GM13977 (cell line): ENCODE measurements at places on chromosomes 4 and X.
A peak's percentile ranks its signal among the peaks of the same experiment; 100 is the strongest.

GRCh38 chr4:187972135-187972534 is 23.4 kb upstream of the ZFP42 start:
- DNase-seq, result no peak

- DNase-seq, result peak; percentile 4
Observed at GRCh38 chr4:13483136-13483767, 888 bp downstream of the RAB28 start.

DNA sequence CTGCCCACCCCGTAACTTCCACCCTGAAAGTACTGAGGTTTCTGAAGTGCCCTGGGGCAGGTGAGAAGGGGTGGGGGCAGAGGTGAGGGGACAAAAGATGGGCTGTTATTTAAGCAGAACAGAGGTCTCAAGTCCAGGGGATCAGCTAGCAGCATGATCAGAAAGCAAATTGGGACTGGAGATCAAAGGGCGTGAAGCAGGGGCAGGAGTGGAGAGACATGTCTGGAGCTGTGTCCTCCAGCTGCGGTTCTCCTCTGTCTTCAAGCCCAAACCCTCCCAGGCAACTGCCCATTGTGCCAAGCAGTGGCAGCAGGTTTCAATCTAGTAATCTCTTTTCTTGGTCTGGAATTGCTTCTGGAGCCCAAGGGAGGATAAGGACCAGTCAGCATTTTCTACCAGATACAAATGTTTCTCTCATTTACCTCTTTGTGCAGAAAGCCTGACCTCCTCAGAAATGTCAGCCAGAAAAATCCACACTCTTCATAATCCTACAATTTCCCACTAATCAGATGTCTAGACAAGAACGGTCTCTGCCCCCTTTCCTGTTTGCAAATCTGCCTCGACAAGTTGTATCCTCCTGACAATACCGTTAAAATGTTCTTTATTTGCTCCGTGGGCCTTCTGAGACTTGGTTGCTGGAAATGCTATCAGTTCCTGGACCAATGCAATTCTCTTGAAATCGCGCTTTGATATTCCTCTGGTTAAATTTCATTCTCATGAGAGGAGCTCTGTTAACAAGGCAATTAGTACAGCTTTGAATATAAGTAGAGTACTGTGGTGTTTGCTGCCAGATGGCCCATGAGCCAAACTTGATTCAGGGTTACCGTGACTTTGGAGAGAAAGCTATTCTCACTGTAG is 23.2 kb upstream of the RASL11B start:
- DNase-seq, result no peak

DNA sequence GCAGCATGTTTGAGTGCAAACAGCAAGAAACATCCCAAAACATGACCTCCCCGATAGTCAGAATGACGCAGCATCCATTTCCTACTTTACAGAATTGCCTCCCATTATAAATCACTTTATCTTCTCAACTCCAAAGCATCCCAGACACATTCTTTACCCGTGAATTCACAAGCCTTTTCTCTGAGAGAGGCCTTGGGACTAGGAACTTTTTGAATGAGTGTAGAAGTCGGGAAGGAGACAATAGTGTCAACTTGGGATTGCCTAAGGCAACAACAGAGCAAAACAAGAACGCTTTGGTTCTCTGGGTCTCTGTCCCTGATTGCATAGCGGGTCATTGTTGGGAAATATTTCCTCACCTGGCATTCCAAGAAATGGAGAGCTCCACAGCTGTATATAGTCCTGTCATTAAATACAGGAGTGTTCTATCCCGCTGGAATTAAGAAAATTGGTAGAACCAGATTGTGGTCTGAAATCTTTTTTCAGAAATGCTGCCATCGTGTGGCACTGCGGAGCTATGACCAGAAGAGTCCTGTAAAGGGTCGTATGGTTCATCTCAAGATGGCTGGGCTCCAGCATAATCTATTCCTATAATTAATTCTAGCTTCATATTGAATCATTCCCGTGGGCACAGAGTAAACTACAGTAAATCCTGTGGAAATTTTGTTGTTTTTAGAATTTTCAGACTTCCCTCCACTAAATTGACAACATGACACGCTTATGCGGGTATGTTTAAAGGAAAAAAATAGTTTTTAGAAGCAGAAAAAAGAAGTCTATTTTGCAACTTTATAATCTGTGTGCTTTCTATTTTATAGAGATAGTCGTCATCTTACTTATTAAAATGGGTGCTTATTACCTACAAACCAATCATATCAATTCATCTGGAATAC is 2.0 kb upstream of the SPP1 start:
- DNase-seq, result peak; percentile 30

DNA sequence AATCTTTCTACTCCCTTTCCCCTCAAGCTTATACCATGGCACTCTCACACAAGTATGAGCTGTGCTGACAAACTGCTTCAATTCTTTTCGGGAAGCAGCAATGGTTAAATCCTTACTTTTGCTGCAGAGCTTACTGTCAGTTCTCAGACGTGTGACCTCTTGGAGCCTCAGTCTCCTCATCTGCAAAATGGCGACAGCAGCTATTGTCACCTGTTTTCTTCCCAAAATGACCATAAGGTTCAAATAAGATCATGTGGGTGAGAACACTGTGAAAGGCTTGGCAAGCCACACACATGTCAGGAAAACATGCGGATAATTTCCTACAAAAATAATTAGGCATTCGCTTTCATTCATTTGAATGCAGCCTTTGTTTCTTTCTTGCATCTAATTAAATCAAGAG is 36.8 kb upstream of the IRF2 start:
- no peak for DNase-seq

DNA sequence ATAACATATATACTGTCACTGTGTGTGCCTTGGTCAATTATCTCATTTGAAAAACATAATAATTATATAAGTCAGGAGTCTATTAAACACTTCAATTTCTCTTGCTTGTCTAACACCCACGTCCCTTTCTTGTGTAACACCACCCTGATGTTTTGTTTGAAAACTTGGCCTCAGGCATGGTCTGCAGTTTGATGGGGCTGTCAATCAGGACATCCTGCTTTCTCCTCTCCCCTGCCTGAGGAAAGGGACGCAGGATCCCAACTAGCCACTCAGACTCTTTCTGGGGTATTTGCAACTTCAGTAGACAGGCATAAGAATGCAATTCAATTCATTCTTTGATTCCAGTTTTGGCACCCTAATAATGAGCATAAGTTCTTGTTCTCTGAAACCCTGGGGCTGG is 48.8 kb downstream of the DKK2 start:
- no peak for DNase-seq

- no peak for DNase-seq
Observed at GRCh38 chrX:86023811-86024210, 23.5 kb downstream of the CHM start.

DNA sequence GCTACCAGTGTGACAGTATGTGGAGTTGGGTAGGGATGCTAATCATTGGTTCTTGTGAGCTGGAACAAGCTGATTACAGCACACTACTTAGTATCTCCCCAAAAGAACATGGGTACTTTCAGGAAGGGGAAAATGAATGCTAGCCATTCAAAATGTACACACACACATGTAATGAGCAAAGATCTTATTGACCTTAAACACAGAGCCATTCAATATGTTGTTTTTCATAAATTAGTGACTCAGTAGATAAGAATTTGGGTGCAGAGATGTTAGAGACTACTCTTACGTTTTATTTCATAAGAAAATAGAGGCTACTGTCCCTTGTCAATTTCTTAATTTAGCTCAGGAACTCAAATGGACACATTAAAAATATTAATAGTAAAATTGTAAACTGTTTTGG is 509.5 kb upstream of the ATOH1 start:
- no peak for DNase-seq

GRCh38 chr4:25881193-25881592 is 18.4 kb upstream of the SEL1L3 start:
- DNase-seq, result no peak

GRCh38 chr4:158885564-158885963 is 116.7 kb downstream of the FNIP2 start:
- no peak for DNase-seq

DNA sequence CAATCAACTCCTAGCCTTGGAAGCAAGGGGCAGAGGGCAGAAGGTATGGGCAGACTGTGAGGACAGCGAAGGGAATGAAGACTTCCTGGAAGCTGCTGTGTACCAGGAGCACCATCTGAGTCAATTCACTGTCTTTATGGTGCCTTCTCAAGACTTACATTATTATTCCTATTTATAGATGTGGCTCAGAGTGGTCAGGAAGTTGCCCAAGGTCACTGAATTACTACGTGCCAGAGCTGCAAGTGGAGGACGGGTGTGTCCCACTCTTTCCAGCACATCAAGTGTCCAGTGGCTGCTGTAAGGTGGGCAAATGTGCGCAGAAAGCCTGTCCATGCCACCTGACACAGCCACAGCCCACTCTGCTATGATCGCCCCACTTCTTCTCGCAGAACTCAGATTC is 32.0 kb downstream of the SMPX start:
- no peak for DNase-seq

DNA sequence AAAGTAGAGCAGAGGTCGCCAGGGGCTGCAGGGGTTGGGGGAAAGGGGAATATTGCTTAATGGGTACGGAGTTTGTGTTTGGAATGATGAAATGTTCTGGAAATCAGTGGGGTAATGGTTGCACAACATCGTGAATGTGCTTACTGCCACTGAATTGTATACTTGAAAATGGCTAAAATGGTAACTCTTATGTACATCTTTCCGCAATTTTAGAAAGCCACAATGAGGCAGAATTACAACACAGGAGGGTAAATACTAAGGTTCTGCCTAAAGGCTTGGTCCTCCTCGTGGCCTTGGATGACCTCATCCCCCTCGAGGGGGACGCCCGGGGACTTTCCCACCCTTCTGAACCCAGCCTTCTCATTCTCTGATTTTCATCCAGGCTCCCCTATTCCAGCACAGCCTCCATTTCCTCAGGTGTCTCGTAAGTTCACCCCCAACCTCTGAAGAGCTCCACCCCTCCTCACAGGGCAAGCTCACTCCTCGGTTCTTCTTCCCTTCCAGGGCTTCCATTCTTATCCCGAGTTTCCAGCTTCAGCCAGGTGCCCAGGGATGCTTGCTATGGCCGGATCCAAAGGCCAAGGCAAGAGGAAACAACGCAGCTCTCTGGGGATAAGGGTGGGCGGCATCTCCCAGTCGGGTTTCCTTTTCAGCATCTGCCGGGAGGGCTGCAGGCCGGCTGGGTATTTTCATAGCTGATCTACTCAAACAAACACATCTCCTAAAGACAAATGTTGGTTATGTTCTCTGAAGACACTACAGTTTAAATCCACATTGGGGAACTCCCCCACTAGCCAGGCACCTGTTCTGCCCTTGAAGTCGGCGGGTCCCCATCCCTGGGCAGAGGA is 71.3 kb upstream of the ACSL1 start:
- peak; percentile 50 for DNase-seq

DNA sequence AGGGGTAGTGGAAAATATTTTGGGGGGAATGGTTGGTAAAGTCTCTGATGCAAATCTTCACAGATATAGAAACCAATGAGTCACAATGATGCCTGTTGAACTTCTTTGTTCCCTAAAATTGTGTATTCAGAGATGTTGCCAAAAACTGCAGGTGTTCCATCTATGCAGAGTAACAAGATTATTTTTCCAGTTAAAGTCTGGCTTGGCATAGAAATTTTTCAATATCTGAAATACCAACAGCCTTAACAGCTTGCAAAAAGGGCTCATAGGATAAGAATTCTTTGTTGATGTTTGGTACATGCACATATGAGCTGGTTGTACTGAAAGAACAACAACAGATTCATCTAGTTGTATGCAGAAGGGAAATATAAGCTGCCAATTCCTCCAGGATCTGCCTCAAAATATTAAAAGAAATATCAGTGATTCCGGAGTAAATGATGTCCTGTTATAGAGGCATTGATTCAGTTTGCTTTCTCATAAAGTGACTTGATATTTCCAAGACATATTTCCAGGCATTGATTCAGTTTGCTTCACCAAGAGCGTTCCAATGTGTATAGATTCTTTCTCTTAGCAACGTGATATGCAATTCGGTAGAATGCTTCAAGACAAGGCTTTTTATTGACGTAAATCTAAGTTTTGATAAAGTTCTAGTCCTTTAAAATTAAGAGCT is 564.4 kb downstream of the TMA16 start:
- no peak for DNase-seq

DNA sequence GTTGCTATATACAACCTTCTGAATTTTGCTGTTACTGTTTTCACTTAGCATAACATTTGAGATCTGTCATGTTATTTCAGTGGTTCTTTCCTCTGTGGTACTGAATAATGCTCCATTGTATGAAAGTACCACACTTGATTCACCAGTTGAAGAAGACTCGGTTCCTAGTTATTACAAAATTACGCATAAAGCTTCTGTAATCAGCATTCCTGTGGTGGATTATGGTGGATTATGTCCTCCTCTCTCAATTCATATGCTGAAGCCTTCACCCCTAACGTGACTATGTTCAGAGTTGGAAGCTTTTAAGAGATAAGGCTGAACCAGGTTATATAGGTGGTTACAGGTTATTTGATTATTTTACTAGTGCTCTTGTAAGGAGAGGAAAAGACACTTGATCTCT is 2143.5 kb upstream of the AGA start:
- no peak for DNase-seq
